ENCODE measurements at places on chromosomes 11 and 22.

DNA sequence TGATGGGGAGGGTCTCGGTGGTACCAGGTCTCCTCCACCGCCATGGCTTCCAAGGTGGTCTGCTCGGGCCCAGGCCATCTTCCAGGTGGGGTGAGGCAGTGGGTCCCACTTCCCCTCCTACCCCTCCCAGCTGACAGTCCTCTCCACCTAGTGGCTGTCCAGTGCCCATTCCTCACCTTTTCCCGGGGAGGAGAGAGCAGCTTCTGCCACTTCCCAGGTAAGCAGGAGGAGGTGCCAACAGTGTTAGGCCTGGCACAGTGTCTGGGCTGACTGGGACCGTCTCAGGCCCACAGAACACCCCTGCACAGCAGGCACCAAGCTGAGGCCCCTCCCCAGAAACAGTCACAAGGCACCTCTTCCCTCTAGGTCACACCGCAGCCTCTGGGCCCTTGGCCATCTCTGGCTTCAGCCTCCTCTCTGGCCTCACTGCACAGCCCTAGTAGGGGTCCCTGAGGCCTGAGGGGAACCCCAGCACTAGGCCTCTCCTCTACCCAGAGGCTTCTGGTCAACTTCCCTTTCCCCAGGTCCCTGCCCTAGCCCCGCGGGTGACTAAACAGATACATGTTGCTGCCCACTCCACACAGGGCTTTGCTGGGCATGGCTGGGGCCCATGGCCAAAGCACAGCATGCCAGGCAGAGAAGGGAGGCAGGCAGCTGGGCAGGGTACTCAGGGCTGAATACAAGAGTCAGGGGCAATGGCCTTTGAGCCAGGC, 2.3 kb upstream of the ANKRD13D start:
- no peak for DNase-seq

- no peak for DNase-seq
Measured at GRCh38 chr22:23277583-23278295, 97.4 kb downstream of the BCR start.

- no peak for DNase-seq
Measured at GRCh38 chr11:64558869-64559268, 32.2 kb upstream of the SLC22A12 start.

GRCh38 chr22:29623553-29624169, 20.2 kb downstream of the NF2 start:
- DNase-seq: no peak

GRCh38 chr11:34685864-34686263, 65.0 kb downstream of the EHF start:
- no peak for DNase-seq

- no peak for DNase-seq
Measured at GRCh38 chr22:26169315-26170111, at the start of gene SEZ6L. SEZ6L (plus strand) TSS chr22:26169462; CDS start chr22:26169670, 208 bp downstream.

GRCh38 chr11:83070044-83070701, 1.5 kb downstream of the RAB30 start:
- DNase-seq: peak; percentile 79

GRCh38 chr11:131737357-131737756, 366.9 kb downstream of the NTM start:
- no peak for DNase-seq

GRCh38 chr22:30187529-30188407, 58.8 kb downstream of the LIF start:
- no peak for DNase-seq

DNA sequence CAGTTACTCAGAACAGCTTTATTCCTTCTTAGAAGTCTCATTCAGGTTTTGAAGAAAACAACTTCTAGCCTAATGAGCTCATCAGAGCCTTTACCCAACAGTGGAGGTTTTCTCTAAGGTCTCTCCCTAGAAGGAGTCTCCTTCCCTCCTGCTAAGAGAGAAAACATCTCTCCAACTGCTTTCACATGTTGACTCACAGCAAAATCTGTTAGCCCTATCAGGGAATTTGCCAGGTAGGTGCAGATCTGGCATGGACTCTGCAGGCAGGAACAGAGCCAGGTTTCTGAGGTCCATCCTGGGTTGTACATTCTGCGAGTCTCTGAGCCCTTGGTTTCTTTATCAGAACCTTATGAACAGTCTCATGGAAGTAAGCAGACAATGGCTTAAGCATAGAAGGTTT, 214.4 kb downstream of the HIPK3 start:
- peak; percentile 17 for DNase-seq

DNA sequence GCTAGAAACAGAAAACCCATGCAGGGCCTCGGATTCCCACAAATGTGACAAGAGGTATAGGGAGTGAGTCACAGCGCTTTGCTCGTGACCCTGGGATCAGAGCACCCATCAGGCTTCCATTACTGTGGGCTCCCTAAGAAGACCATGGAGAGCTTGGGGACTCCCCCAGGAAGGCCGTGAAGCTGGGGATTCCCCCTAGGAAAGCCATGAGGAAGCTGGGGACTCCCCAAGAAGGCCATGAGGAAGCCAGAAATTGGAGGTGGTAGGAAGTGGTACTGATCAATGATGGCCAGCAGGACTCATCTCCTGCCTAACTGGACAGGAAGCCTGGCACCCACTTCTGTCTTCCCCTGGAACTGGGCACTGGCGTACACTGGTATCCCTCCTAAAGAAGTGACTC, 10.1 kb upstream of the DCPS start:
- DNase-seq: no peak

- DNase-seq: peak; percentile 44
Measured at GRCh38 chr11:133951327-133952198, 5.2 kb downstream of the IGSF9B start.

DNA sequence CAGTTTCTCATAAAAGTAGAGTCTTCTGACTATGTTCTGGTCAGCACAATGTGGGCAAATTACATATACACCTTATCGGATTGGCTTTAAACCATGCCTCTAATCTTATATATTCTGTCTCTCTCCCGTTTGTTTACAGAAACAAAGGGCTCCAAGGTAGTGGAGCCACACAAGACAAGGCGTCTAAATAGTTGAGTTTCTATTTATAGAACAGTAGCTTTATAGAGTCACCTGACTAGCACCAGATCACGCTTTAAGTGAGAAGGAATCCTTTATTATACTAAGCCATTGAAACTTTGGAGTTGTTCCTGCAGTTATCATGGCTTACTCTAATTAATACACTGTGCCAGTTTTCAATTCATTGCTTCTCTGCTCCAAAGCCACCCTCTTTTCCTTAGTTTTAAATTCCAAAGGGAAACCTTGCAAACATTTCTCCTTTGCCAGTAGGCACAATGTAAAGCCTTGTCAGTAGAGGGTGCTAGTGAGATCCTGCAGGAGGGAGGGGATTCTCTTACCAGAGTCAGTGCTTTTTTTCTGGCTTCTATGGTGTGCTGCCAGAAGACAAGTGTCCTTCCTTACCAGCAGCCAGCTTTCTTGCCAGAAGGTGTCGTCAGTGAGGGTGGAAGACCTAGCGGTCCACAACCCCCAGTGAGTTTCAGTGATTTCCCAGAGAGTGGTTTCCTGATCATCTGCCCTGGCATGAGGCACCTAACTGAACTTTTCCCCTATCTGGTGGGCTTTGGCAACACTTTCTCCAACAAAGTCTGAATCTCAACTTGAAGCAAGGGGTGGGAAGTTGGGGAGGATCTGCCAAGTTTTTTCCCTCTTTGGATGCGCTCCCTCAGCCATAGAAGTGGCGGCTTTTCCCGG, 71.7 kb downstream of the RAB38 start:
- peak; percentile 56 for DNase-seq

DNA sequence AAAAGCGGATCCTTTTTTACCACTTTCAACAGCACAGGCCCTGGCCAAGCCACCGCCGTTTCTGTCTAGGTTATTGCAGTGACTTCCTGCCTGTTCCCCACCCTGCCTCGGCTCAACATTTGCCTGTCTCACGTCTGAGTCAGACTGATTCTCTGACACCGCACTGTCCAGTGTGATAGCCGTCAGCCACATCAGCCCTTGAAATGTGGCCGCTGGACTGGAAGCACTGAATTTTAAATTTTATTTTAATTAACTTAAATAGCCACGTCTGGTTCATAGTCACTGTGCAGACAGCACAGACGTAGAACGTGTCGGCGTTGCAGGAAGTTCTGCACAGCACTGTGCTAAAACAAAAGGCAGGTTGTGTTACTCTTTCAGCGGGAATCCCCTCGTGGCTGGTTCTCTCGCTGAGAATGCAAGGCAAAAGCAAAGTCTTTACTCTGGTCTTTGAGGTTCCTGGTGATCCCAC, 56.3 kb upstream of the ADSL start:
- peak; percentile 6 for DNase-seq

DNA sequence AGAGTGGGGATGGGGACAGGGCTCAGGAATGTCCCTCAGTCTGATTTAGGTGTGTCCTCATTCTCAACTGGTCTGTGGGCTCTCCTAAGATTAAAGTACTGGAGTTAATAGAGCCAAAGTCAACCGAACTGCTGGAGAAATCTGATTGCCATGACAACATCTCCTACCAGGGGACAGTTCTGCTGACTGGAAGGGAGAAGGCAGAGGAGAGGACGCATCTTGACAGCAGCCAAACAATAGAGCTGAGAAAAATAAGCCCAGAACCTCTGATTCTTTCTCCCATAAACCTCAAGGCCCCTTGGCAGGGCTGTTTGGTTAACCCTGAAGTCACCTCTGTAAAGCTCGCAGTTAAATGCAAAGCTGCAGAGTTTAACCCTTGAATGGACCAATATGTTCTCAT, 2.8 kb downstream of the KCTD14 start:
- DNase-seq: no peak

DNA sequence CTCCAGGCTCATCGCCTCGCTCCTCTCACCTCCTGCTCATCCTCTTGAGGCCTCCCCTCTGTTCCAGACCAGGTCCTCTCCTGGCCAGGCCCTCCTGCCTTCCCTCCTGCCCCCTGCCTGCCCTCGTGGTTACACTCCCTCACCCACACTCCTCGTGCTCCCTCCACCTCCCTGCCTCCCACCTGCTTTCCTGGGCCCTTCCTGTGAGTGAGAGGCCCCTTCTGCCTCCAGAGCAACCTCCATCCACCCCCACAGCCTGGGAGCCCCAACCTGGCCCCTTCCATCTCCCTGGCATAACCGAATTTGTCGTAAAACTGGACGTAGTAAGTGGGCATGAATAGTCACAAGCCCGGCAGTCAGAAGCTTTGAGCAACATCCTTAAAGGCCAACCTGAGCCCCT, 4.5 kb downstream of the APOBEC3G start:
- no peak for DNase-seq

DNA sequence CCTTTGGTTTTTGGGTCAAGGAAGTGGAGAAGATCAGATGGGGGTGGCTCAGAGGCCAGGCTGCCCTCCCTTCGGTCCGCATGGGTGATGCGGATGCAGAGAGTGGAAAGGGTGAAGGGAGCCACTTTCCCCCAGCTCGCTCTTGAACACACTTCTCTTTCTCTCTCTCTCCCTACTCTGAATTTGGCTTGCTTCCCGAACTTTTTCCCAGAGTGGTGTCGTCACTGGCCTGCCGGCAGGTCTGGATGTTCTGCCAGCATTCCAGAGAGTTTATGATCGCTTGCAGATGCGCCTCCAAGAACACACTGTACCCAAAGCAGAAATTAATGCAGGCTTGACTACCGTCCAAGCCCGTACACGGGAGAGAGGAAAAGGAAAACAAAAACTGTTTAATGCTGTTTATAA, 103.2 kb downstream of the ZBTB16 start:
- DNase-seq: peak; percentile 93

- no peak for DNase-seq
Measured at GRCh38 chr11:93729129-93729616, 12.1 kb downstream of the TAF1D start.

GRCh38 chr11:103370076-103370475, 260.9 kb downstream of the DYNC2H1 start:
- DNase-seq: no peak

DNA sequence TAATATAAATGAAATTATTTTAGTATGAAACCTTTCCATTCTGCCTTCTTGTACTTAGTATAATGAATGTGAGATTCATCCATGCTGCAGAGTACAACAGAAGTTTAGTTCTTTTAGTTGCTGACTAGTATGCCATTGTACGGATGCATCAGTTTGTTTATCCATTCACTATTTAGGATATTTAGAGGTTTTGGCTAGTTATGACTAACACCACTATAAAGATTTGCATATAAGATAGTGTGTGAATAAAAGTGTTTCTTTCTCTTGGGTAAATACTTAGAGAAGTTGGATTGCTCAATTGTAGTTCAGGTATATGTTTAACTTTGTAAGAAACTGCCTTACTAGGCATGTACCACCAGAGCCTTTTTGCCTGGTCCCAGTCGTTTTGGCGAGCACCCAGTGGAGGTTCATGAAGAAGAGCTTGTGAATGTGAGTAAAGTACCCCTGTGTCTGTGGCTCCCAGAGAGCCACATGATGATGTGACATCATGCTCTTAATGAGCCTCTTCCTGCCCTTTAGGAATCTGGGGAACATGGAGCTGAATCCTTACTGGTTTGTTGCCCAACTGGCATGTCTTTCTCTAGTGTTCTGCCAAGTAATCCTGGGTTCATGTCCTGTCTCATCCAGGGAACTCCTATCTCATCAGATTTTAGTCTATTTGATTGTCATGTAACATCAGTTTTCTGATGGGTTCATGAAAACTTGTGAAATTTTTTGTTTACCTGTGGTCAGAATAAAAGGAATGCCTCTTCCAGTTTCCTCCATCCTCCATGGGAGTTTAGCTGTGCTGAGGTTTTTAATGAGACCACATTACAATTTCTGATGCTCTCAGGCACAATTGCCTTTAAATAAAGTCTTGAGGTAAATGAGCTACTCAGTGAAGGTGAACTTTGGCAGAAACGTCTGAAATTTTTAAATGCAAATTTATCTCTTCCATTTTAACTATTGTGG, 234.8 kb downstream of the CASP12 start:
- DNase-seq: no peak

- no peak for DNase-seq
Measured at GRCh38 chr22:27331526-27332281, 469.9 kb downstream of the MN1 start.

DNA sequence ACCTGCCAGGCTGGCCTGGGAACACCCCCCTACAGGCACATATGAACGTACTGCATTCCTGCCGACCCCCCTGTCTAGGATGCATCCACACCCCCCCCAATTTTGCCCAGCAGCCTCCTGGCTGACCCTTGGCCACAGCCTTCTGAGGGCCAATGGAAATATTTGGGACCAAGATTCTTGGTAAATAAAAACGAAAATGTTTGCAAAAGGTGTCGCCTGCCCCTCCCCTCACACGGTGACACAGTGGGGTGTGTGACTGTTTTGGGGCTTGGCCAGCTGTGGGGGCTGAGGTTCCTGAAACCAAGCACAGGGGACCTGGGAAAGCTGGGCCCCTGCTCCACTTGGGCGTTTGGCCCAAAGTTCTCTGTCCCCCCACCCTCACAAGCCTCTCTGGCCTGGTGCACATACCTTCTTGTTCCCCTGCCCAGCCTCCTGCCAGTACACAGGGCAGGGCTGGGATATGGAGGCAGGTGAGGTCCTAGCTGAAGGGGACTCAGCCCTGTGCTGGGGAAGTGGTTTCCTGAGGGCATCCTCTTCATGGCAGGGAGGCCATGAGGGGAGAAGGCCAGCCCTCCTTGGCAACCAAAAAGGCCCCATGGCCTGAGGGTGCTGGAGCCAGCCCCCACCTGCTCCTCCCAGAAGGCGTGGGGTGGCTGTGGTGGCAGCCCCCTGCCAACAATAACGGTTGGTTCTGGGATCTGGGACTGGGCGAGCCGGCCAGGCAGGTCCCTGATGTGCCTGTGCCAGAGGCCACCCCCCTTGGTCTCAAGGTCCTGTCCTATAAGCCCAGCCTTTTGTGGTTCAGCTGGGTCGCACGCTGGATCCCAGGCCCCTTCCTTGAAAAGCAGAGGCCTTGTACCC, 2.1 kb upstream of the CRACR2B start:
- DNase-seq: no peak

Measured in astrocyte (in vitro differentiated cells and primary cell).